ENCODE measurements at places on chromosomes 3 and 15.

GRCh38 chr15:77009176-77009575 is 14.2 kb downstream of the PSTPIP1 start:
- no peak for DNase-seq

GRCh38 chr15:52016316-52016715 is 2.7 kb upstream of the MAPK6 start:
- no peak for DNase-seq

DNA sequence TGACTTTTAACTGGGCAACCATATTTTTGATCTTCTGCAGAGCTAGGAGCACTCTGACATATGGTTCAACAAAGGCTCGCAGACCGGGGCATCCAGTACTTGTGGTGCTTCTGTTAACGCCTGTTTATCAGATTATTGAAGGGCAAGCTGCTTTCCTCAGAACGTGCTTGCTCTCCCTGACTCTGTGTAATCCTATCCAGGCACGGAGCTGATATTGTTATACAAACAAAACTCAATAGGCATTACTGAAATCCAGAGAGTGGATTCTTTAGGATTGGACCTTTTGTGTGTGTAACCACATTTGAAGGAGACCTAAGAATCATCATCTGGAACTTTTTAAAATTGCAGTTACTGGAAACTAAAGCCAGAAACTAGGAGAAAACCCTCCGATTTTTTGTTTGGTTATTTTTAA is 246.5 kb downstream of the PTPRG start:
- no peak for DNase-seq

GRCh38 chr3:170741756-170742529 is 128.1 kb downstream of the RPL22L1 start:
- no peak for DNase-seq

GRCh38 chr15:96158938-96159337 is 171.6 kb upstream of the NR2F2 start:
- peak; percentile 50 for DNase-seq

DNA sequence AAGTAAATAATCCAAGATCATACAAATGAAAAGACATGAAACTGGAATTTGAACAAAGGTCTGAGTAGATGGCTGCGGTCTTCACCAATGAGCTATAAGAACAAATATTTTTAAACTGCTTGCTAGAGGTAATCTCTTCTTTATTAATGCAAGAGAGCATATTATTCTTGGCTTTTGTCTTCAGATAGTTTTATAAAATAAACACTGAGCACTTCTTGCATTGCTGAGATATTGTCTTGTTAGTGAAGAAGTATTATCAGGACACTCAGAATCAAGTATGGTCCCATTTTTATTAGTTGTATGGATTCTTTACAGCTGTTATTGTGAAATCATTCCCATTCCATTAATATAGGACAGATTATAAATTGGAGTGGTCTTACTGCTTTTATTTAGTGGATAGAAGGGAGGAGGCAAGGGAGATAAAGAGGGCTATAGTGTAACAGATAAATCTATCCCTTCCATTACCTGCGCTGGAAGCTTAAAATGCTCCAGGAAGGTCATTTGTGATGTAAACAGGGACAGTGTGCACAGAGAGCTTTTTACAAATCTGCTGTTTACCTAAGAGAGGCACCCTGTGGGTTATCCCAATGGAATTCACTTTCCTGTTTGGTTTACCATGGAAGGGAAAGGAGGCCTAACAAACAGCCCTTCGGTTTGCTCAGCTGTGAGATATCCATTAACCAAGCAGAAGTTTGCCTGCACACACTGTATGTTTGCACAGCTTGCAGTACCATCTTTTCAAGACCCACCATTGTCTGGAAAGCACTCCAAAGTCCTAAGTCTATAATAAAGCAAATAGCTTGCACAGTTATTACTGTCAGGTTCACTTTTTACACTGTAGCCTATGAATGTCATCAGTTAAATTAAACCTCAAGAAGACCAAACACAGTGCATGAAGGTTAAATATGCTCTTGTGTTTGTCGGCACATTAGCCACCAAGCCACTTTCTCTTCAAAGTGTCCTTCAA is 347.7 kb upstream of the TGFBR2 start:
- no peak for DNase-seq

DNA sequence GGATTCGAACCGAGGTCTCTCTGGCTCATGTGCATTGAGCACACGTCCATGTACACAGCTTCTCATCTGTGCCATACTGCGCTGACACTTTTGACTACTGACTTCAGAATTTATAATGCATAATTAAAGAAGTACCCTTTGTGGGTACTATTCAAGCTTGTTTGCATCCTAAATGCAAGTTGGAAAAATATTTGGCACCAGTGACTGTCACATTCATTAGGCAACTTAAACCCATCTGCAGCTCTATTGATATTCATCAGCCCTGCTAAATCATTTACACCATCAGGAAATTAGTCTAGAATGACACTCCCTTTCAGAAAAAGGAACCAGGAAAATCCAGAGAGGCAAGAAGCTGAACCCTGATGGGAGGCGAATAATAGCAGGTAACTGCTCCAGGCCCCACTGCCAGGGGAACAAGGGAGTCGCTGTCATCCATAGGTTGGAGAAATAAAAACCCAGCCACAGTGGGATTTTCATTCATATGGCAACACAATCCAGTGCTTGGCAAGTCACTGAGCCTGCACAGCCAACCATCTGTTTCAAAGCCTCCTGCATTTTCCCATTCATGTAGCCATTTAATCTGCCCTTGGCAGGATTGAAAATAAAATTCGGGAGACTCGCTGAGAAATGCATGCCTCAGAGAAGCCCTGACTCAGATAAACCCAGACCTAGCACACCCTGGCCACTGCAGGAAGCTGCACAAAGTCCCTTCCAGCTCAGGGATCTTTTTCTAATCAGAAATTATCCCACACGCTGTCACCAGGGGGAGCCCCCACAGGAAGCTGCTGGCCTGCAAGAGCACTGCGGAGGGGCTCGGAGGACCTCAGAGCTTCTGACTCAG is 103.0 kb upstream of the VEPH1 start:
- peak; percentile 61 for DNase-seq

DNA sequence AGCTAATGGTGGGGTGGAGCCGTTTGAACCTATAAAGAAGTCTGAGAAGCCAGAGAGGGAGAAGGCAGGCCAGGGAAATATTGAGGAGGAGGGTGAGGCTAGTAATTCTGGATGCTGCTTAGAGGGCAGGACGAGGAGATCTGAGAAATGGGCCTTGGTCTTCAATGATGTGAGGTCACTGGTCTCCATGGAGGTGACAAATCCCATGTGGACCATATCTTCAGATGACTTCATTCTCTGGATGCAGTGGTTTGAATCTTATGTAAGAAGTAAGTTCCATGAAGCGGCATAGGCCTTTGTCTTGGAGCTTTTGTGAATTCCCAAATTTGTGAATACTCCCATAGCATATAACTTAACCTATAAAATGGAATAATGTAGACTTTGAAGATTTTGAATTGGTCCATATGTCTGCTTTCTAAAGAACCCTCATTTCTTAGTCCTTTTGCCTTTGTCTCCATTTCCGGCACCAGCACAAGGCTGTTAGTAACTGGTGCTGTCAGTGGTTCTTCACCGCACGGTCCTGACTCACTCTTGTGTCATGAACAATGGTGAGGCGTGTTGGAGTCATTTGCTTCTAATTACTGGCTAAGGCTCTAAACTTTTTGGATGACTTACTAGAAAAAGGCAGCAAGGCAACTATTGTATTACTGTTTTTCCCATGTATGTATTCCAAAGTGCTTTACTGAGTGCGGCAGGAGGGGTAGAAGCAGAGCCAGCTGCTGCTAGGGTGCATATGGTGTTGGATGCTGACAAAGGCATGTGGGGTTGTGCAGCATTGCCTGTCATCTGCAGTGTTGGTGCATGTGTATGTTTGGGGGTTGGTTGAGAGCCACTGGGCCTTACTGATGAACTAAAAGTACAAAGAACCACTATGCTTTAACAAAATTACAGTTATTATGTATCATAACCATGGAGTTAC is 279.3 kb upstream of the C2CD4B start:
- DNase-seq, result no peak

DNA sequence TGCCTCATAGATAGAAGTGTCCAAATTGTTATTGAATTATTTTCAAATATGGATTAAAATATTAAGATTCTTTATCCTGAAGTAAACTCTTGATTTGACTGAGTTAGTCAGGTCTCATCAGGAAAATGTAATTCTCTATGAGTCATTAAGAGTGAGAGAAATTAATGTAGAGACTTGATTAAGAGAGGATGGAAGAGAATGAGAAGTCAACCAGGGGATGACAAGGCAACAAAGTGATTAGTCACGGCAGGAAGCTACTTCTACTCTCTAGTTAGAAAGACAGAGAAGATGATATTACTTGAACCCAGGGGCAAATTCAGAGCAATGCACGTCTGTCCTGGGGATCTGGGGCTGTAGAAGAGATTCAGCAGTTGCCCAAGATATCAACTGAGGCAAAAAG is 202.5 kb downstream of the LSAMP start:
- DNase-seq, result no peak

DNA sequence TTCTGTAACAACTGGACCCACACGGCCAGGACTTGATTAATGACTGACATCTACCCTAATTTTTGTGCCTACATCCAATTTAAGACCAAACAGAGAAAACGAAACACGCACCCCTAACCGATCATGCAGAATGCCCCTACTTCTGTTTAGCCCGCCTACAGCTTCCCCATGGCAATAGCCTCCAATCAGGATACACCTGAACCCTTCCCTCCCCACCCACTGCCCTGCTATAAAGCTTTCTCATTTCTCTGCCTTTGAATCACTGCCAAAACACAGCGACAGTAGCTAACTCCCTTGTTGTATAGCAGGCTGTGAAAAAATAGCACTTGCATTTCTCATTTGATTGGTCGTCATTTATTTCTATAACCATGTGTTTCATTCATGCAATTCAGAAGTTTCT is 45.2 kb upstream of the DPPA4 start:
- DNase-seq, result no peak

GRCh38 chr15:69303337-69304181 is 4.8 kb downstream of the PAQR5 start:
- peak; percentile 27 for DNase-seq

DNA sequence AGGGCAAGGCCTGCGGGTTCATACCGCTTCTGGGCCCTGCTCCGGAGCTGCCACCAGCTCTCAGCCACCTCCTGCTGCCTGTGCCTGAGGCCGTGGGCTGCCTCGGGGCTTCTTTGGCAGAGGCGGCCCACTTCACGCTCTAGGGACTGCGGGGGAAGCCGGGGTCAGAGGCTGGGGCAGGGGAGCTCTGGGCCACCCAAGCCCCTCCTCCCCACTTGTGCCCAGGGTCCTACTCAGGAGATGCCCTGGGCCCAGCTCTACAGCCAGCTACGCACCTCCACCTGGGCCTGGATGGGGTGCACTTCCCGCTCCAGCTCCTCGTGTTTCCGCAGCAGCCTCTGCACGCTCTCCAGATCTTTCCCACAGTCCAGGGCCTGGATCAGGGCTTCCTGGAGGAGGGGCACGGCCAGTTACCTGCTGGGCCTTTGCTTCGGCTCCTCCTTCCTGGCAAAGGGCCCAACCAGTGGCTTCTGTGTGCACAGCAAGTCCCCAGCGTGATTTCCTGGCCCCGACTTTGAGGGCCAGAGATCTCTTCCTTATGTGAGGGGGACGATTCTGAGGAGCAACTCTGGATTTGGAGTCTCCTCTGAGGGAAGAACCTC is 24.0 kb downstream of the PLA2G4B start:
- no peak for DNase-seq

DNA sequence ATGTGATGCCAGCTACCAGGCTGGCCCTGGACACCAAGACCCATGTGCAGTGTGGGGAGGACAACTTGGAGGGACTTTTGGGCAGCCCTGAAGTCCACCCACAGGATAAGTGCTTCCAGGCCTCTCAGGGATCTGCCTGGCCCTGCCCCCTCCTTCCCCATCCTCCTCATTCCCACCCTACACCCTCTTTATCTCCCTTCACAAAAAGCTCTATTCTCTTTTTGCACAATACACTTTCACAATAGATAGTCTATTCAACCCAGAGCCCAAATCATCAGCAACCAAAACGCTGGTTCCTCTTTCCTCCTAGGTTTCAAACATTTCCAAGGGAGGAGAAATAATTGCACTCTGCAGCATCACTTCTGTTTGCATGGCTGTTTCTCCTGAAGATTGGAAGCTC is 7.8 kb upstream of the ZNF710 start:
- DNase-seq, result no peak

GRCh38 chr15:51874751-51875644 is 45.5 kb downstream of the TMOD3 start:
- peak; percentile 61 for DNase-seq

DNA sequence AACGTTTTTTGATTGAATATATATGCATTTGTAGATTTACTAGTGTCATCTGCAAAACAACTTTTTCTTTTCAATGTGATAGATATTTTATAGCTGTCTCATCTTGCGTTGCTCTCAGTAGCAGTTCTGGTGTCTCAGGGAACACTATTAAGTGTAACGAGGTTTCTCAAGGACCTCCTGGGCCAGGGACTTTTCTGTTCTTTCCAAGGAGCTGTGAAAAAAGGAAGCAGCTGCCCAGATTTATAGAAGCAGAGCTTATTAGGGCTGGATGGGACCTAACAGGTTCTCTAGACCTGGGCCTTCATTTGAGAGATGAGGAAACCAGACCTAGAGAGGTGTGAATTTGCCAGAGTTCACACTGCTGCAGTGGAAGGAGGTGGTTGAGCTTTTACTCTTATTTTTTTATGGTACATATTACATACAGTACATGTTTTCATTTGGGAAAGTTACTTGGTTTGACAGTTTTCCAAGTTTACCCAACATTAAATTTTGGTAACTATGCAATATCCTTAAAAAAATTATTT is 16.1 kb downstream of the MAP2K1 start:
- DNase-seq, result no peak

DNA sequence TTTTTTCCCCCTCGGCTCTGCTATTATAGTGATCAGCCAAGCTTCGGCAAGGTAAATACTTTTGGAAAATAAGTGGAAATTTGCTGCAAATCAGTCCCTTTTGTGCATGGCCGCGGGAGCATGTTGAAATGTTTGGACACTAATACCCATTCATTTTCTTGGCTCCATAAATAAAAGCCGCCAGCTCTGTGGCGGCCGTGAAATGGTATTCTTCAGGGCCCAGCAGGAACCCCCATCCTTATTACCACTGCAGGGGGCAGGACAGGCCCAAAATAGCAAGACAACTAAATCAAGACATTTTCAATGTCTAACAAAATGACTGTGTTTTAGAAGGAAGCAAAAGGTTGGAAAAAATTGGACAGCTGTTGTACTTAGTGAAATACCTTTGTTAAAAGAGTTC is 362.3 kb downstream of the NR2F2 start:
- DNase-seq, result no peak

Measured in K562 (cell line).